T-cell (primary cell): ENCODE measurements at places on chromosomes 11 and 22.

GRCh38 chr22:38638216-38638615 is 18.0 kb downstream of the FAM227A start:
- no peak for DNase-seq

- DNase-seq, result peak; percentile 33
Observed at GRCh38 chr22:22201185-22201929, 43.2 kb upstream of the VPREB1 start.

DNA sequence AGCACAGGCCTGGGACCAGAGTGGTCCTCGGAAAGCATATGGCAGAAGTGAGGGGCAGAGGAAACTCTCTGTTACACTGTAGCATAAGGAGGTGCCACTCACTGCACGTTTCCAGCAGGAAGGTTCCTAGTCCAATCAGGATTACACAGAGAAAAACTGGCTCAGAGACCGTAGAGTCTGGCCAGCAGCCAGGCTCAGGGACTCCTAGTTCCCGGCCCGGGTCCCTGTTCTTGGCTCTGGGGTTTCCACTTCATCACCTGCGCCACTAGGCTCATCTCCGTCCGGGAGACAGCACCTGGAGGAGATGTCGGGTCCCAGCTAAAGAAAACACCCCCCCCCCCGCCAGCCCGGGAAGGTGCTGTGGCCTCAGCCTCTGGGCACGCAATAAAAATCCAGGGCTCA is 1.1 kb downstream of the TTLL12 start:
- no peak for DNase-seq

- no peak for DNase-seq
Observed at GRCh38 chr22:37904572-37905533, 1.2 kb upstream of the MICALL1 start.

DNA sequence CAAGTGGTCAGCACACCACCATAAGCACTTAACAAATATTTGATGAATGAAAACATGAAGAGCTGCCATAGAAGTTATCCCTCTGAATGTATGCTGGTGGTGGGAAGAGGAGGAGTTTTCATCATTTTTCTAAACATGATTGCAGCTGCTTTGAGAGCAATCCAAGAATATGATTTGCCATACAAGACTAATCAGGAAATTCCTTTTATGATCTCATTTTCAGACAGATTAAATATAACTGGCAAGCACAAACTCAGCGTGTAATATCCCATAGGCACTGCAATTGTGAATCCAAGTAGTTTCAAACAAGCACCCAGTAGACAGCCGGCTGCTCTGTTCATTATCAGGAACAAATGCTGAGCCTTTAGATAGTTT is 505.7 kb upstream of the LUZP2 start:
- no peak for DNase-seq

DNA sequence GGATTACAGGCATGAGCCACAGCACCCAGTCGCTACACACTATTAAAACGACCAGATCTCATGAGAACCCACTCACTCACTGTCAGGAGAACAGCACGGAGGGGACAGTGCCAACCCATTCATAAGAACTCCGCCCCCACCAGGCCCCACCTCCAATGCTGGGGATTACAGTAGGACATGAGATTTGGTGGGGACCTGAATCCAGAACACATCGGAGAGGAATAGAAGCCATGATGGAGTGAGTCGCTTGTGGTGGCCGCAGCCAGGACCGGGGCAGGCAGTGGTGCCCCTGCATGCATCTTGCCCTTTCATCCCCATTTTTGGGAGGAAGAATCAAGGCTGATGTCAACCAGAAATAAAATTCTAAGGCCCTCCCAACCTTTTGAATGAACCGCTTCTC is 8.7 kb downstream of the NADSYN1 start:
- no peak for DNase-seq

DNA sequence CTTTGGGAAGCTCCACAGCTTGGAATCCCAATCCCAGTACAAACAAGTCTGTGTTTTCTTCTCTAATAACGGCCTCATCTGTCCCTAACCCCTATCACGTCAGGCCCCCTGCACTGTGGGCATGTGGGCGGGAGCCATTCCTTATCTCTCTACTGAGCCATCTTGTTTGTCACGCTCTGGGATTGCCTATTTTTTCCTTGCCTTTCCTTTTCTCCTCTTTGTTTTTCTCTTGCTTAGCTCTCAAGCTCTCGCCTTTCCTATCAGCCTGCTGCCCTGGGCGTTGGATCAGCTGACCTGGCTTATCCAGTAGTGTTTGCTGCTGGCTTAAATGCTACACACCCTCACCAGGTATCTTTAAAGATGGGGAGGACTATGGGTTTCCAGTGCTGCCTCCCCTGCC is 35.8 kb downstream of the ARHGAP1 start:
- no peak for DNase-seq

- DNase-seq, result no peak
Observed at GRCh38 chr11:45152740-45153595, 6.5 kb downstream of the PRDM11 start.

DNA sequence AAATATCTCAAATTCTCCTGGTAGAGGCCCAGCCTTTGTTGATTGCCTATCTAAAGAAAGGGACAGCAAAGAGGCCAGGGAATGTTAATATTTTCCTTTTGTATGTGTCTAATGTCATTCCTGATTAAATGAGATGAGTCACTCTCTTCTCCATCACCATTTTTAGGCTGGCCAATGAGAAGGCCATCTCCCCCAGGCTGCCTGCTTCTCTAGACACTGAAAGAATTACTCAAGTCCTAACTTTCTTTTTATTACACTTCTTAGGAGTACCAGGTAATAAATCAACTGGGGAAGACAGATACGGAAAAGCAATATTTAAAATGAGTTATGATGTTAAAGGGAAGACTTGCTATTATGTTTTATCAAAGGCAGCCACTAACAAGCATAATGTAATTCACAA is 259.2 kb upstream of the SORL1-AS1 start:
- DNase-seq, result no peak

DNA sequence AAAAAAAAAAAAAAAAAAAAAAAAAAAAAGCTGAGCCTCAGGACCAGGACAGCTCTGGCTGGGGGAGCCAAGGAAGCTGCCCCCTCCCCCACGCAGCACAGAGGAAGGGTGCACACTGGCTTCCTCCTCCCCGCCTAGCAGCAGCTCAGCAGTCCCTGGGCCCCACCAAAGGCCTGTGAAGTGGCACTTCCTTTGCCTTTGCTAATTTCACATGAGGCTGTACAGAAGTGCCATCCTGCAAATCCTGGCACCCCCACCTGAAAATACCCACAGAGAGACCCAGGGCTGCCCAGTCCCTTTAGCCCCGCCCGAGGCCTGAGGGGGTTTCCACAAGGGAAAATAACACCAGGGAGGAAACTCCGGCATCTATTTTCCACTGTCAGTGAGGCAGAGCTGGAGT is 3.9 kb downstream of the RHOG start:
- peak; percentile 41 for DNase-seq

GRCh38 chr11:130775306-130776060 is 140.8 kb downstream of the SNX19 start:
- no peak for DNase-seq
